ENCODE measurements at places on chromosomes 2 and 18. TPM values are rescaled to one million over a fixed set of nuclear protein-coding genes. Genes with fewer than 3 reads are reported as not detected.
A peak's percentile ranks its signal among the peaks of the same experiment; 100 is the strongest.

DNA sequence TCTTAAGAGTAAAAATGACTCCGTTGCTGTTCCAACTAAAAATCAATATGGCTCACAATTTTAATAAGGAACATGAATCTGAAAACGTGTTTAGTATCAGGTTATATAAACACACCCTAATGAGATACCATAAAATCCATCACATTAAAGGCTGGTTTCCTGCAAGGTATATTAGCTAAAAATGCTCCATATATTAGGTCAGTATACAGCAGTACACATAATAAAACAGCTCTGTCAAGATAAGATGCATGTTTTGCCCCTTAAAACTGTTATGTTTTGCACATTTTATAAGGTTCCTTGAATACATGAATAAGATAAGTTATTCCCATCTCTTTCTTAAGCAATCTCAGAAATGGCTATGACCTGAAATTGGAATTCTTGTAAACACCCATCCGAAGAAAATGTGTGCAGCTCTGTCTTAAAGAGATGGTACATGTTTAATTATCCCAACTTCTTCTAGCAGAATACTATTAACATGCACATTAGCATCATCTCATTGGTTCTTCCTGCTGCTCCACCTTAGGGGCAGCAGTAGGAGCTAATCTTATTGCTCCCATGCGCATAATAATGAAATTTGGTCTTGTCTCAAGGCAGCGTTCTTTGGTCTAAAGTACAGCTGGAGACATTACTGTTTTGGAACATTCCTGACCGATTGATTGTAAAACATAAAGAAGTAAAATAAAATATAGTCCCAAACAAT is 836.1 kb upstream of the FANCL start:
- DNase-seq: no peak
- no peaks in the 10 kb centered on the region for H3K36me3 ChIP-seq
- no peak overlapping the region for H3K4me3 ChIP-seq

Gene TMEM178A
- 3.2 TPM for total RNA-seq

DNA sequence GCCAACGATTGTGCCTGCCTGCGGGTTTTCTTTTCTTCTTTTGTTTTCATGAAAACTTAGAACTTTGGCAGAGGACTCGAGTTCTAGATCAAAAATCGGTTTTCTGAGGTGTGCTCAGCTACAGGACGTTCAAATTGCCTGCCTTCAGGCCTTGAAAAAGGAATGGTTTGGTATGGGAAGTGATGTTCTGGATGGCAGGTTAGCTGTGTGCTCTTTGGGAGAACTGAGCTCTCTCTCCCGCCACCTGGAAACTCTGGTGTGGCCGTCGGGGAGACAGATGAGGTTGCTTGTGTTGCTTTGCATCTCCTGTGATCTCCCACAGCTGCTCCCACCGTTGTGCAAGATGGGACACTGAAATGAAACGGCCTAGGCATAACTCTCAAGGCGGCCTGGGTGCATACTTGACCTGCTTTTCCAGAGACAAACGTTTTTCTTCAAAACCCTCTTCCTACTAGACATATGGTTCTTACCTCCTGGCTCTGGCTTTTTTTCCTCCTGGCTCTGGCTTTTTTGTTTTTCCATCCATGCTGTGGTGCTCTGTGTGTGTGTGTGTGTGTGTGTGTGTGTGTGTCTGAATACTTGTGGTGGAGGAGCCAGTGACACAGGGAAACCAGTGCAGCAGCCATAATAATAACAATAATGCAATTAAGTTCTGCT is 2.0 kb downstream of the FMNL2 start:
- no peaks in the 10 kb centered on the region for H3K27me3 ChIP-seq
- H3K4me3 ChIP-seq: peak overlapping the region; percentile 93
- peak overlapping the region; percentile 81 for H3K27ac ChIP-seq
- no peak for DNase-seq
- H3K36me3 ChIP-seq: no peaks in the 10 kb centered on the region
- H3K4me1 ChIP-seq: peaks cover 32% of the 10 kb centered on the region

DNA sequence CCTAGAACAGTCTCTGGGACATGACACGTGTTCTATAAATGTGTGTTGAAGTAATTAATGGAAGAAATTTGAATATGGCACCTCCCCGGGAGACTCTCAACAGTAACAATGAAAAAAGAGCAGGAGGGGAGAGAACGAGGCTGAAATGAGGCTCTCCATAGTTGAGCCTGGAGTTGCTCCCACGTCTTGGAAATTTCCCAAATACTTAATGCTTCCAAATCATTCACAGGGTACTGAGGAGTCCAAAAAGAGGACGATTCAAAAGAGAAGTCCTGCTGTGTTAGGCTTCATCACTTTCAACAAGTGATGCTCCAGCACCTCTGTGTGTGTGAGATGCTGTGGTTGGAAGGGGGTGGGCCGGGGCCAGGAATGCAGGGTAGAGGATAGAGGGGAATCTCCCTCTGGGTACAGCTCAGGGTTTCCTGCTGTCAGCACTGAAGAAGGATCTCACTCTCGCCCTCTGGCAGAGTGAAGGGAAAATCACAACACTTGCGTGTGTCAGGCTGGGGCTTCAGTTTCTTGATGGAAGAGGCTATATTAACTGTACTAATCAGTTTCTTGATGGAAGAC is 18.1 kb upstream of the ZNF407 start:
- no peaks in the 10 kb centered on the region for H3K27me3 ChIP-seq
- H3K36me3 ChIP-seq: no peaks in the 10 kb centered on the region
- H3K4me3 ChIP-seq: no peak overlapping the region
- DNase-seq: no peak
- no peaks in the 10 kb centered on the region for H3K4me1 ChIP-seq
- no peak overlapping the region for H3K27ac ChIP-seq

Gene B4GALT6
- total RNA-seq: 4.6 TPM

DNA sequence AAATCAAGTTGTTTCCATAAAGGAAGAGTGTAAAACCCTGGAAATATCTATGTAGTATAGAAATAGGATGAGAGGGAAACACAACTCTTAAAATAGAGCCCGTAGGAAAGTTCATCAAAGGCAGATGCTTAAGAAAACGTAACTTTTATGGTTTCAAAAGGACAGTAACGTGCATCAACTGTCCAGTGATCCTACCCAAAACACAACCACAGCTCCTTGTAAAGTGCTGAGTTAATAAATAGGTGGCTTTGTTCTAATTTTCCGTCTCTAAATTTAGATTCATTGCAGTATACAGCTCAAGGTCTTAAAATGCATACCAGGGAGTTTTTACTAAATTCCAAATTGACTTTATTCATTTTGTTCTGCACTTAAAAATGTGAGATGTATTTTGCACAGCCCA is 282.1 kb upstream of the ID2 start:
- H3K27me3 ChIP-seq: no peaks in the 10 kb centered on the region
- no peaks in the 10 kb centered on the region for H3K4me1 ChIP-seq
- H3K4me3 ChIP-seq: no peak overlapping the region
- DNase-seq: no peak
- H3K27ac ChIP-seq: no peak overlapping the region
- no peaks in the 10 kb centered on the region for H3K36me3 ChIP-seq

GRCh38 chr2:2422621-2423020 is 91.5 kb upstream of the MYT1L start:
- no peak for DNase-seq
- H3K36me3 ChIP-seq: no peaks in the 10 kb centered on the region
- H3K4me1 ChIP-seq: no peaks in the 10 kb centered on the region
- H3K27ac ChIP-seq: no peak overlapping the region
- no peaks in the 10 kb centered on the region for H3K27me3 ChIP-seq
- no peak overlapping the region for H3K4me3 ChIP-seq

Gene DLX2
- total RNA-seq: not detected

- H3K36me3 ChIP-seq: peaks cover 6% of the 10 kb centered on the region
- H3K27me3 ChIP-seq: no peaks in the 10 kb centered on the region
- no peak for DNase-seq
Observed at GRCh38 chr2:235908826-235909225, 259.4 kb downstream of the GBX2 start.

GRCh38 chr2:27007416-27008374 is 25.1 kb upstream of the TMEM214 start:
- no peak overlapping the region for H3K4me3 ChIP-seq
- no peaks in the 10 kb centered on the region for H3K4me1 ChIP-seq
- no peak for DNase-seq
- no peak overlapping the region for H3K27ac ChIP-seq

GRCh38 chr2:88066543-88066942 is 1.1 kb upstream of the SMYD1 start:
- no peaks in the 10 kb centered on the region for H3K27me3 ChIP-seq
- no peak overlapping the region for H3K27ac ChIP-seq
- no peak for DNase-seq
- no peak overlapping the region for H3K4me3 ChIP-seq

- H3K4me3 ChIP-seq: no peak overlapping the region
- H3K36me3 ChIP-seq: no peaks in the 10 kb centered on the region
- H3K27me3 ChIP-seq: no peaks in the 10 kb centered on the region
- no peaks in the 10 kb centered on the region for H3K4me1 ChIP-seq
Observed at GRCh38 chr2:191790737-191791136, 56.2 kb downstream of the CAVIN2 start.

Gene RGPD8
- 16.0 TPM for total RNA-seq

DNA sequence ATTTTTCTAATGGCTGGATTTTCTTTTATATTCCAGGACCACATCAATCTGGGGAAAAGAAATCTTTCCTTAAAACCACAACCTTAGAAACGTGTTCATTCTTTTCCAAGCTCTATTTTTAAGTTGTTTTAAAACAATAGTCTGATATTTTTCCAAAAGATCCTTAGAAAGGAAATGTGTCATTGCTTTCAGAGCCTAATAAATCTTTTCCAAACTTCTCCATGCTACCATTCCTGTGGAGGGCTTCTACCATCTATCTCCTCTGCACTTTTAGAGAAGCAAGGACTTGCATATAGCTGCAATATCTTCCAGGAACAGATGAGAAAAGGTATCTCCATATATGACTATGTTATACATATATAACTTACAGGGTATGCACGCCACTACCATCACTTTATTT is 21.2 kb downstream of the WDFY1 start:
- no peak overlapping the region for H3K4me3 ChIP-seq
- H3K36me3 ChIP-seq: no peaks in the 10 kb centered on the region
- peaks cover 19% of the 10 kb centered on the region for H3K4me1 ChIP-seq

GRCh38 chr2:171287036-171287571 is 126.4 kb upstream of the TLK1 start:
- no peak overlapping the region for H3K4me3 ChIP-seq
- no peaks in the 10 kb centered on the region for H3K36me3 ChIP-seq
- H3K27me3 ChIP-seq: no peaks in the 10 kb centered on the region
- no peak for DNase-seq
- H3K4me1 ChIP-seq: no peaks in the 10 kb centered on the region

DNA sequence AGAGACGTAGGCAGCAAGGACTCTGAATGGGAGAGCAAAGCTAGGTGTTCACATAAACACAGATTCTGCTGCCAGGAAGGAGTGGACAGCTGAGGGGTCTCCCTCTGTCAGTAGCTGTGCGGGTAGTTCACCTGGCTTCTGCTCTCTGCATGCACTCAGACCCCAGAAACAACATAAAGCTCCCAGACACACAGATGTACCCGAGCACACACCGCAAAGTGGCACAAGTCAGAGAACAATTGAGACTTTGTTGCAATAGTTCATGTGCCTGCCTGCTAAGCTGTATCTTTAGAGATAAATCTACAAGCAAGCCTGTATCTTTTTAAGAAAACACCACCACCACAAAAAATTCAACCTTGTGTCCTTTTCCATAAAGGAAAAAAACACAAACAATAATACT is 420.0 kb upstream of the ST6GAL2 start:
- DNase-seq: no peak
- H3K4me1 ChIP-seq: no peaks in the 10 kb centered on the region
- no peaks in the 10 kb centered on the region for H3K36me3 ChIP-seq
- H3K27ac ChIP-seq: no peak overlapping the region
- no peak overlapping the region for H3K4me3 ChIP-seq

Gene DUSP11
- 17.6 TPM for total RNA-seq

DNA sequence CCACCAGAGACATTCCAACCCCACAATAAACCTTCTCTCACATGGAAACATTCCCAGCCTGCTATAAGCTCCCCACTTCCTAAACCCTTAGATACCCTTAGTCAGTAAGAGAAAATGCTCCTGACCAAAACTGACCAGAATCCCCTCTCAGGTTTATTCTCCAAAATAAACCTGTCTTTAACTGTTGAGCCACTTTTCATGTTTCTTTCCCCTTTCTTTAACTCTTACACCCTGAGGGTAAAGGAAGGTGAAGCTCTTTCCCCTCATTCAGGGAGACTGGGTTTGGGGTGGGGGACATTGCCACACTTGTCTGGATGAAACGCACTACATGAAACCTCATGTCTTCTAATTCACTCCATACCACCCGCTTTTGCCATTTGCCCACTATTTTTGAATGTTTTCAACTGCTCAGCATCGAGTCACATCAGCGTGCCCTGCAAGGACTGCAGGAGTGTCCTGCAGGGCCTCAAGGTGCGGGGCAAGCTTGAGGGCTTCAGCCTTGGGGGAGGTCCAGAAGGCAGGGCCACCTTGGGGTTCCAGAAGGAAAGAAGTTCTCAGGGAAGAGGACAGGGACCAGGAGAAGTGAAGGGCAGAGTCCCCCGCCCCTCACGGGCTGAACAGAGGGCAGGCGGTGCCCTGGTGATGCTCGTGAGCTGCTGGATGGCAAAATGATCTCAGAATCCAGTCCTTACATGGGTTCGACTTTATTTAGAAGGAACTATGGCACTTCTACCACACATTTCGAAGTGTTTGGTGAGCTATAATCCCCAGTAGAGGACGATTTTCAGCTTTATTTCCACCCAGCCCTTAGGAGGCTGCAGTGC is 4.2 kb upstream of the SP140L start:
- H3K27me3 ChIP-seq: no peaks in the 10 kb centered on the region
- H3K4me1 ChIP-seq: peaks cover 26% of the 10 kb centered on the region
- H3K36me3 ChIP-seq: no peaks in the 10 kb centered on the region

Gene SGPP2
- 23.9 TPM for total RNA-seq

GRCh38 chr2:108587621-108588020 is 53.4 kb downstream of the LIMS1 start:
- DNase-seq: no peak
- no peaks in the 10 kb centered on the region for H3K27me3 ChIP-seq
- H3K4me1 ChIP-seq: peaks cover 66% of the 10 kb centered on the region
- H3K4me3 ChIP-seq: no peak overlapping the region
